ENCODE measurements at places on chromosomes 7 and 10. TPM values are rescaled to one million over a fixed set of nuclear protein-coding genes. Genes with fewer than 3 reads are reported as not detected.

GRCh38 chr10:122112625-122113160 lies 123.7 kb downstream of the TACC2 start:
- DNase-seq = peak; percentile 70

DNA sequence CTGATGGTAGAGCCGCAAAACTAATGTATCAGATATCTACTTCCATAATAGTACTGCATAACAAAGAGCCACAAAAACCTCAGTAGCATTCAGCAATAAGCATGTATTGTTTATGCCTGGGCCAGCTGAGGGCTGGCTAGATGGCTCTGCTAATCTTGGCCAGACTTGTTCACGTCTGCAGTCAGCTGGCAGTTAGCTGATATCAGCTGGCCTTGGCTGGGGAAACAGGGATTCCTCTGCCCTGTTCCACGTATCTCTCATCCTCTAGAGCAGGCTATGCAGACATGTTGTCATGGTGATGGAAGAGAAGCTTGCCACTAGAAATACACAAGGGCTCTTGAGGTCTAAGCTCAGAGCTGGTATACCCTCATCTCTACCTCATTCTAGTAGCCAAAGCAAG lies 62.9 kb downstream of the GRM8 start:
- no peak for DNase-seq

DNA sequence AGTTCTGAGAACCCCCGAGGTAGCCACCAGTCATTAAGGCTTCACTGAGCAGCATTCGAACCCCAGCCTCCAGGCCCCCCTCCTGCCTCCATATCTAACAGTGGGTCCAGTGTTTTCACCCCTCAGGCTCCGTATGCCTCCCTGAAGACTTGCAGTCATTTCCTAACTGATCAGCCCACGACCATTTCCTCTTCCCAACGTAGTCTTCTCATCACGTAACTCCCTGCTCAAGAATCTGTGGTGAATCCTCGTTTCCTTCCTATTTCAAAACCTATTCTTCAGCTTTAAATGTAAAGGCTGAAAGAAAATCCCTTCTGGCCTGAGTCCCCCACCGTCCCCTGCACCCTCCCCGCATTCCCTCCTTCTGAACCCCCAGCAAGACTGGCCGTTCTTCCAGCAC lies 21.1 kb downstream of the FRMD4A start:
- DNase-seq = no peak

DNA sequence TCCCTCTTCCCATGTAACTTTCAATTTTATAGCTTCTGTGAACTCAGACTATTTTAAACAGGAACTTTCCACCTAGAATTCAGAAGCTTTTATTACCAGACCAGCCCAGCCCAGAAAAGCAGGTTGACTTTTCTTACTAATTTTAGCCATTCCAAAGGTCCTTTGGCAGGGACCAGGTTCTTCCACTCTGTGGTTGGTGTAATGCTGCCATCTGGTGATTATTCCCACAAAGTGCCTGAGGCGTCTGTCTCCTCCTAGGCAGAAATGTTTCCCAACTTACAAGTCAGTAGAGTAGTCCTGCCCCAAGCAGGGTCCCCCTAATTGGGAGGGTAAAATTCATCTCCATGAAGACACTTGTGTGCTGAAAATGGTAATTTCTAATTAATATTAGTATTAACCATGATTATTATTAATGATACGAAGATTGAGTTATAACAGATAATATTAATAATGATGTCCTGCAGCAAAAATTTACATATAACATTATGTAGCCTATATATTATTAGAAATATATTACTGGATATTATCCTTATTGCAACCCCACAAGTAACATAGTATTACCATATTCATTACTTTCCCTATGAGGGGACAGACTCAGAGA lies 53.0 kb upstream of the PPP1R17 start:
- DNase-seq = peak; percentile 31

DNA sequence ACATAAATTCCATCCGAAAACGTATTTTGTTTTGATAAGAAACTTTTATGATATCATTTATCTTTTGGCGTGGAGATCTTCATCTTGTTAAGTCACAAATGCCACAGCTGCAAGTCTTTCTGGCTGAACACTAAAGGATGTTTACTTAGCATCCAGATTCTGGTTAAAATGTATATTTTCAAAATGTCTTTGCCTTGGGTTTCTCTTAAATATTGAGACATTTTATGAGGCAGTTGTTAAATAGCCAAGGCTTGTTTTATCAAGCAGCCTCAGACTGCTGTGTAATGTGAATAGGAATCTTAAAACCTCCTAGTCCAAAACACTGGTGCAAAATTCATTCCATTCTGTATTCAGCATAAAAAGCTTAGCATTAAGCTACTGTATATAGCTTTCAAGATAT lies 136.3 kb upstream of the FZD1 start:
- DNase-seq = no peak

GRCh38 chr7:55254242-55254595 lies 110.9 kb upstream of the LANCL2 start:
- no peak for DNase-seq

GRCh38 chr10:101330631-101331225 lies 23.2 kb upstream of the BTRC start:
- DNase-seq = no peak

Gene TMEM60
- 27.4 TPM for polyA plus RNA-seq
